ENCODE measurements at places on chromosomes 3 and 15. TPM values are rescaled to one million over a fixed set of nuclear protein-coding genes. Genes with fewer than 3 reads are reported as not detected.

Gene FBLN2
- 2.1 TPM for total RNA-seq

Gene PTX3
- total RNA-seq: 0.78 TPM

Gene NRROS
- total RNA-seq: not detected

Gene AMT
- 0.27 TPM for total RNA-seq

Gene CD86
- not detected for total RNA-seq

Gene LRTM1
- not detected for total RNA-seq

Gene SPATA16
- total RNA-seq: not detected

Gene CHCHD4
- total RNA-seq: 37.1 TPM

Gene TRH
- total RNA-seq: not detected

Gene UBA7
- total RNA-seq: 0.72 TPM

Gene ANKUB1
- total RNA-seq: not detected

Gene CAMK2N2
- 1.7 TPM for total RNA-seq

Gene ACAD11
- 7.1 TPM for total RNA-seq

Gene ANKDD1A
- total RNA-seq: 1.7 TPM

Gene HIGD2B
- not detected for total RNA-seq

Gene LDHAL6B
- not detected for total RNA-seq

Gene ETV5
- 24.5 TPM for total RNA-seq

Gene PARL
- 64.6 TPM for total RNA-seq
